ENCODE measurements at places on chromosomes 12 and 14.

- DNase-seq: no peak
Measured at GRCh38 chr14:21015312-21015711, 9.5 kb downstream of the NDRG2 start.

DNA sequence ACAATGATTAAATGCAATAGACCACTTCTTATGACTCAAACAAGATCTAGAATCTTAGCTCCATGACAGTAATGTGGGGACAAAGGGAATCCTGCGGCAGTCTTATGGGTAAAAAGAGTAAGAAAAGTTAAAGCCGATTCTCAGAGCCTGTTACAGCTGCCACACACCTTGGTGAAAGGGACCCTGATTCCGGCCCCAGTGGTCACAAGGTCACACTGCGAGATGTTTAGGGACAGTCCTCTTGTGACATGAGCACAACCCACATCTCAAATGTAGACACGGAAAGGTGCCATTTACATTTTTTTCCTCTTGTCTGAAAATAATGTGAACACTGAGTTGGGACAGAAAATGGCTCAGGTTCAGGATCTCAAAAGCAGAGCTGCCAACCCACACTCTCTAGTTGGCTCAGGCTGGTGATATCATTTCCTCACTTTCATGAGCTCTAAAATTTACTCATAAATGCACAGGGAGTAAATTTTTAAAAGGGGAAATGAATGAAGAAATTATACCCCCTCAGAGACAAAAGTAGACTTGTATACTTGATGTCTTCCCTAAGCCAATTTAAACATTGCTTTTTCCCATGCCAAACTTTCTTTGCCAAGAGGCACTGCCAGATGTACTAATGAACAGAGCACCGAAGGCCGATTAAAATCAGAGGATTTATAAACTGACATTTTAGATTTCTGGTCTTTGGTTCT is 113.1 kb upstream of the OVCH1 start:
- no peak for DNase-seq

GRCh38 chr12:130878193-130879185 is 6.6 kb downstream of the RAN start:
- no peak for DNase-seq

GRCh38 chr12:54603173-54603814 is 14.8 kb upstream of the PPP1R1A start:
- no peak for DNase-seq

- DNase-seq: no peak
Measured at GRCh38 chr14:96735526-96735925, 61.7 kb upstream of the VRK1 start.

DNA sequence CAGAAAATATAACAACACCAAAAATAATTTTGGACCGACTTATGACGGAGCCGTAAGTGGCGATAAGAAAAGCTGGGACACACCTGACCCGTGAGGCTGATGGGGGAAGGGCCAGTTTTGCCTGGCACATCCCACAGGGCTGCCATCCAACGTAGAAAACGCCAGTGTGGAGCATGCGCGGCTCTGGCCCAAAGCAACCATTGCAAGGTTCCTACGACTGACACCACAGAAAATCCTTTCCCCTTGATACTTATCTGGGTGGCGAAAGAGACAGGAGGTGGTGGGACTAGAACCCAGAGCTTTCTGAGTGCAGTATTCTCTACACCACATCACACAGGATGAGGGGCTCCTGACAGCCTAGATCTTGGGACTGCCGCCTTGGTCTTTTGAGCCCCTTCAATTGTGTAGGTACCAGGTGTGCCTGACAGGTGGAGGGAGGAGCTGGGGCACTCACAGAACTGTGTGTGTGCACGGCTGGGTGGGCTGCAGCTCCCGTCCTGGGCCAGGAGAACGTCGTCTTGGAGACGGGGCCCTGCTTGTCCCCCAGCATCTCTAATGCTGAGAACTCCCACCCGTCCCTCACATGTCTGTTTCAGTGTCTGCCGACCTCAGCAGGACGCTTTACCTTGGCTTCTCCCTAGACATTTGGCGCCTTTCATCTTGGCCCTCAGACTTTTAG is 17.4 kb upstream of the CACNA2D4 start:
- no peak for DNase-seq

DNA sequence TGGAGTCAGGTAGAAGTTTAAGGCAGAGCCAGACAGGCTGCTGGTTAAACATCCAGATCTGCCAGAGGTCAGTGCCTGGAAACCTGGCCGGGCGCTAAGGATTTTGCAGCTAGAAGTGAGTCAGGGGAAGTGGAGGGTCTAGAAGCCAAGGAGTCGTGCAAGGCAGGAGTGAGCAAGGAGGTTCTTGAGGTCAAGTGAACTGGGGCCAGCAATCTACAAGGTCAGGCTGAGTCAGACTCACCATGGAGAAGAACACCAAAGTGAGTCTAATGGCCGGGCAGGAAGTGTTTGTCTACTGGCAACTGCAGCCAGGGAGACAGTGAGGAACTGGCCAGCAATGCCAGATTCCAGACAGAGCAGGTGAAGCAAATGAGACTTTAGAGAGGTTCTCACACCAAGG is 628.2 kb downstream of the ETNK1 start:
- DNase-seq: no peak

DNA sequence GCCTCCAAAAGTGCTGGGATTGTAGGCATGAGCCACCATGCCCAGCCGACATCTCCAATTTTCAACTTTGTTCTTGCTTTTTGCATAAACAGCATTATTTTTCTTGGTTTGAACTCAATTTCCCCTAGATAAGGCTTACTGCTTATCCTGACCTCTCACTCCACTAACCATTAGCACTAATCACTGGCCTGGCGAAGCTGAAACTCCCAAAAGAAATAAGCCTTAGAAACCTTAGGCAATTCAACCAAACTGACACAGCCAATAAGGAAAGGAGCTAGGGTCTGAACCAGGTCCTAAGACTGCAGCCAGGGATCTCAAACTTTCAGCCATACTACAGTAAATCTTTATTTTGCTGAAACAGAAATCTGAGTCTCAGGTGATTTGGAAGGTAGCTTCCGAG is 448.0 kb downstream of the RMST start:
- DNase-seq: no peak

DNA sequence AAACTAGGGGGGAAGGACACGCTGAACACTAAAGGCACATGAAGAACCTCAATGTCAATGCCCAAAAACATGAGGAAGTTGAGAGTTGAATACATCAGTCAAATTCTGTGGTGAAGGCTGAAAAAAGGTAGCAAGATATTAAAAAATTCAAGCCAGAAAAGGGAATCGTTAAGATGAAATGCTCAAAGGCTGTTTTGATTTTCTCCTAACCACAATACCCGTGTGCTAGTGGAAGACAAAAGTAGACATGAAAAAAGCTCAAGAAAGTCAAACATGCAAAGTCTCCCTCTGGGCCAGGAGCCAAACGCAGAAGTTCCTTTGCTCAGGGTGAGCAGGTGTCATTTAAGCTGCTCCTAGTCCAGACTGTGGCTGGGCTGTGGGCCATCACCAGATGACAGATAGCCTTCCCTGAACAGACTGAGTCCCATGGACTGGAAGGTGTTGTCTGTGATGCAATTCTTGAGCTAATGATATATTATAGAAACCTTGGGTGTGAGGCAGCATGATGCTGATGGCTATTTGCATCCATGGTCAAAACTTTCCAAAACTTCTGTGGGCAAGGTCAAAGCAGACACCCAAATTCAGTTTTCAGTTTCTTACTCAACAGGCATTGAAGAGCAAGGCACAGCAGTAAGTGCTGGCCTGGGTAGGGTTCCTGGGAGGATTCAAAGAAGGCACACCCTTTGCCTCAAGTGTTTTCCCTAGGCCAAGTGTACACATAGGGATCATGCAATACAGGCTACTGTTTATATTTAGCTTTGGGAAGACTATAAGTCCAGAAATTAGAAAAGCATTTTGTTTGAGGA is 81.6 kb downstream of the MYRFL start:
- no peak for DNase-seq

- no peak for DNase-seq
Measured at GRCh38 chr14:103537175-103537990, 8.4 kb downstream of the TRMT61A start.

- no peak for DNase-seq
Measured at GRCh38 chr12:58487255-58487654, 433.0 kb downstream of the LRIG3 start.

DNA sequence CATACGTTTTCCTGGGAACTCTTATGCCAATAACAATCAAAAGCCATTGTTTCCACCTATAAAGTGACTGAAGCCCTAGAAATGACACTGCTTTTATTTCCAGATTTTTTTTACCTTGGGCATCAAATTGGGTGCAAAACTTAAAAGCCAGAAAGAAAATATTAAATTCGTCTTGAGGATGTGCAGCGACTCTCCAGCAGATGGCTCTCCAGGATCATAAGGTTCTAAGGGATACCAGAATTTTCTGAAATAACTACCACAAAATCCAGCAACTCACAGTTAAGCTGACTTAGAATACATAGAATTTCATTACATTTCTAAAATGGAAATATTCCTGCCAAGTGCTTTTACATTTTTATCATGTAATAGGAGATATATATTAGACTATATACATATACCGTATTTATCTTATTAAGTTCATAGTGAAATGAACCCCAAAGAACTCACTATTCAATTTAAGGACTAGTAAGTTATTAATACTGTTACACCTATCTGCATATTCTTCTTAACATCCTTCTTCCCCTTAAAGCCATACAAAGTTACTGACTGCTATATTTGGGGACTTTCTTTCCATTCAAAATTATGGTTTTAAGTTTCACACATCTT is 44.0 kb downstream of the ARMH4 start:
- DNase-seq: no peak

DNA sequence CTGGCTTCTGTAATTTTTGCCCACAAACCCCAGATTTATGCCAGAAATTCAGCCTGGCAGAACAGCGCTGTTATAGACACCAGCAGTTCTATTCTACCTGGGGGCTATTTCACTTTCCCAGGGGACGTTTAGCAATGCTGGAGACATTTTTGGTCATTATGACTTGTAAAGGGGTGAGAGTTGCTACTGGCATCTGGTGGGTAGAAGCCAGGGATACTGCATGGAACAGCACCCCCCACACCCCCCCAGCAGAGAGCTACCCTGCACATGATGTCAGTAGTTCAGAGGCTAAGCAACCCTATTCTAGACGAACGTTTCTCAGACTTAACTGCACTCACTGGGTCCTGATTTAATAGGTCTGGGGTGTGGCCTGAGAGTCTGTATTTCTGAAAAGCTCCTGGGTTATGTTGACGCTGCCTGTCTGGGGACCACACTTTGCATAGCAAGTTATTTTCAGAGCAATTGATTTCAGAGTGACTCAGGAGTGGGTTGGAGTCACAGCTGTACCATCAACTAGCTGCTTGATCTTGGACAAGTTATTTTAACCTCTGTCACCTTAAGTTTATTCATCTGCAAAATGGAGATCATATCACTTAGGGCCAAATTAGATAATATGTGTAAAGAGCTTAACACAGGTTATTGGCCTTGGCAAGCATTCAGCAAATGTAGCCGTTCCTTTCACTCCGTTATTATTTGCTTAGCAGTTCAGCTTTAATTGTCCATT is 48.5 kb downstream of the CHST11 start:
- no peak for DNase-seq

GRCh38 chr14:85824526-85824925 is 294.6 kb downstream of the FLRT2 start:
- DNase-seq: no peak

GRCh38 chr12:94769047-94769420 is 118.7 kb upstream of the TMCC3 start:
- DNase-seq: no peak

DNA sequence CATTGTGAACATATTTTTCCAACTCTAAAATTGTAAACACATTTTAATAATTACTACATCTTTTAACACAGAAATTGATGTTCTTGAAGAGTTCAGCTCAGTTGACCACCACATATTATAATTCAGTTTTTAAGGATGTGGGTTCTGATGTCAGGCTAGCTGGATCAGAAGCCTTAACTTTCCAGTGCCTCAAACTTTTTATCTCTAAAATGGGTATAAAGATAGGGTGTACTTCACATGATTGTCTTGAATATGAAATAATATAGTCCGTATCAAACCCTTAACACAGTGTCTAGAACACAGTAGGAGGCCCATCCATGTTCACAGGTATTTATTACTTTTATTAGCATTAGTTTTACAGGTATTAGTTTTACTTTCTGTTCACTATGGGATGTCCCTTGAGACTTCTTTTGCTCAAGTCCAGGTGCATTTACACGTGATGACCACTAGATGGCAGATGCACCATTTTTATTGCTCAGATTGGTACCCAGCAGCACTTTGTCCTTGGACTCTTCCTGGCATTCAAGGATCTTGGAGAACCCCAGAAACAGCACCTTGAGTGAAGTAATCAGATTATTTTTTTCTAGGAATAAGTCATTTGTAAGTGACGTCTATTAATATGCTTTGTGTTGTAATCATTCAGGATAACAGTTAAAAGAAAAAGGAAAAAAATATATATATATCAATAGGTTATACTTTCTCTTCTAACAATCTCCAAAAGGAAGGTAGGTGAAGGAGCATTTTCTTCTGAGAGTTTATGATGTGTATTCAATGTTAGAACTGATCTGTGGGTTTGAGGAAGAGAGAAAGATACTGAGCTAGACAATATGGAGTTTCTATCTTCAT is 580.2 kb downstream of the ETNK1 start:
- DNase-seq: no peak

- DNase-seq: no peak
Measured at GRCh38 chr14:43792980-43793379, 714.1 kb downstream of the FSCB start.

GRCh38 chr14:89617481-89618329 is 200.7 kb upstream of the FOXN3 start:
- DNase-seq: no peak

DNA sequence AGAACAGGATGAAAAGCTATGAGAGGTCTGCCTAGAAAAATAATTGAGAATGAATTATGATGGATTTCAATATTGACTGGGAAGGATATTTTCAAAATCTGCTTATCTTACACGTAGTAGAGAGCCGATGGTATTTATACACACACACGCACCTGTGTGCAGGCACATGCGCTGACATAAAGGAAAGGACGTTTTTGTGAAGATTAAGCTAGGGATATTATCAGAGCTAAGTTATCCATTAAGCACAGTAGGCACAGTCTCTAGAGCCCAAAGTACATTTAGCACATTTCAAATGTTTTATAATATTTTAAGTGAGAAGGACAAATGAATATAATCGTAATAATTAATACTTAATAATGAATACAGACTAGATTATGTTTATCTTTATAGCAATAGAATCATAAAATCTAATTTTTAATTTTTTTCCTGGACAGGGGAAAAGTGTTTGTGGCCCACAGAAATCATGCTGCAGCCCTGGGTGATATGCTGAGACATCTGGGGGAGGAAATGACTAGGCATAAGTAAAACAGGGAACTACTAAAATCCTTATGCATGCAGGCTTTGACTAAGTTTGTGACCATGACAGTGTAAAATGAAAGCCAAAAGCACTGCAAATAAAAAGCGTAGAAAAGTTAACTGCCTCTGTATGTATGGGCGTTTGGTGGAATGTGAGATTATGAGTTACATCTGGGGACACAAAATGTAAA is 146.1 kb downstream of the KITLG start:
- no peak for DNase-seq

GRCh38 chr14:55756078-55756477 is 176.1 kb downstream of the KTN1 start:
- no peak for DNase-seq

DNA sequence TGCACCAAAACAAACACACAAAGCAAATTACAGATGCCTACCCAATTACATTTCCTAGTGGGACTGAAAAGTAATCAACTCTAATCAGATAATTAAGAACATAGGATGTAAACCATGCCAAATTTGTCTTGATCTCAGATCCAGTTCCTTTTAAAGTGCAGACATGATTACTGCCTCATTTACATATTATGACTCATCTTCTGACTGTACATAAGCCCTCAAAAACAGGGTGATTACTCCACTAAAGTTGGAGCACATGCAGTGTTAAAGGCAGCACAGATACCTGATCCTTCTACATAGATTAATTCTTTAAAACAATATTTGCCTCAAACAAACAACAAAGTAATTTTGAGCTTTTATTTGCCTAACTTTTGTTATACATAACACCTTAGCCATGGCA is 337.2 kb downstream of the RPS29 start:
- no peak for DNase-seq
